ENCODE measurements at places on chromosomes 7 and 10.
A peak's percentile ranks its signal among the peaks of the same experiment; 100 is the strongest.

DNA sequence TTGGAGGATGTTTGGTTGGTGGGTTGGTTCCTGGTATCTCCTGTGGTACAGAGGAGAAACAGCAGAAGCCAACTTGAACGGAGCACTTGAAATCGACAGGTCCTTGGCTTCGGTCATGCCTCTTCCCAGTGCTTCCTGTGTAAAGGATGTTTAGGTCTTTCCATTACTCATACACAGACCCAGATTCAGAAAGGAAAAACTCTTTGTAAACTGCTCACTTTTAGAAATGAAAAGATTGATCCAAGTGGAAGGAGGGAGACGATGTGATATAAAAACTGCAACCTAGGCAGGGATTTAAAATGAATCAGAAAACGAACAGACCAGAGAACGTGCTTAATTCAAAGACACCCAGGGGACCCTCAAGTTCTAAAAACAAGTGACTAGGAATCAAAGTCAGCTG is 338.4 kb downstream of the GALNT17 start:
- DNase-seq: no peak

GRCh38 chr10:21203473-21204107 is 306.5 kb upstream of the NEBL start:
- DNase-seq: no peak

- DNase-seq: no peak
Observed at GRCh38 chr7:108723381-108723814, 153.7 kb downstream of the DNAJB9 start.

DNA sequence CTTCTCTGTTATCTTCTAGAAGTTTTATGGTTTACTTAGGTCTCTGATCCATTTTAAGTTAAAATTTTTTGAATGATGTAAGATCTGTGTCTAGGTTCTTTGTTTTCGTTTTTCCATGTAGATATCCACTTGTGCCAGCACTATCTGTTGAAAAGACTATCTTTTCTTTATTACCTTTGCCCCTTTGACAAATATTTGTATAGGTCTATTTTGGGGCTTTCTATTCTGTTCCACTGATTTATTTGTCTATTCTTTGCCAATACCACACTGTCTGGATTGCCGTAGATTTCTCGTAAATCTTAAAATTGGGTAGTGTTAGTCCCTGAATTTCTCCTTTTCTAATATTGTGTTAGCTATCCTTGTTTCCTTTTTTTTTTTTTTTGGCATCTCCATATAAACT is 71.4 kb upstream of the PDSS1 start:
- no peak for DNase-seq

DNA sequence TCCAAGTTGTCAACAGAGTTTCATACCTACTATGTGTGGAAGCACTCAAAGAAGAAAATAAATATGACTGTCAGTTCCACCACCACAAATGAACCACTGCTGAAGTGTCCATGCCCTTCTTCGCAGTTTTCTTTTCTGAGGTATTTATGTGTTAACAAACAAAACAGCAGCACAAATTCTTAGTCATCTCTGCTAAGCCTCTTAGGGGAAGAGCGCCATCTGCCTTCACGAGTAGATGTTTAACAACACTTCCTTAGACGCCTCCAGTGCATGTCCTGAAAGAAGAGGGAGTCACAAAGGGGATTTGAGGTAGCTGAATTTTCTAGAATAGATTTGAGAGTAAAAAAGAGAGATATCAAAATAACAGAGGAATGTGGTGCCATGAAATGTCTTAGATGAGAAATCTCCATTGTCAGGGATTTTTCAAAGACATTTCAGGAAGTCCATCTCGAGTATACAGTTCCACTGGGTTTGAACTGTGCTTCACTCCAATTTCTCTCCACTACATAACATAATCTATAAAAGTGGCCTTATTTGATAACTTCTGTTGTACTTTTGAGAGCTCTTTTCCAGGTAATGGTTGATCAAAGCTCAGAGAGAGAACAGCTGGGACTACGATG is 775.3 kb upstream of the POM121L12 start:
- no peak for DNase-seq

DNA sequence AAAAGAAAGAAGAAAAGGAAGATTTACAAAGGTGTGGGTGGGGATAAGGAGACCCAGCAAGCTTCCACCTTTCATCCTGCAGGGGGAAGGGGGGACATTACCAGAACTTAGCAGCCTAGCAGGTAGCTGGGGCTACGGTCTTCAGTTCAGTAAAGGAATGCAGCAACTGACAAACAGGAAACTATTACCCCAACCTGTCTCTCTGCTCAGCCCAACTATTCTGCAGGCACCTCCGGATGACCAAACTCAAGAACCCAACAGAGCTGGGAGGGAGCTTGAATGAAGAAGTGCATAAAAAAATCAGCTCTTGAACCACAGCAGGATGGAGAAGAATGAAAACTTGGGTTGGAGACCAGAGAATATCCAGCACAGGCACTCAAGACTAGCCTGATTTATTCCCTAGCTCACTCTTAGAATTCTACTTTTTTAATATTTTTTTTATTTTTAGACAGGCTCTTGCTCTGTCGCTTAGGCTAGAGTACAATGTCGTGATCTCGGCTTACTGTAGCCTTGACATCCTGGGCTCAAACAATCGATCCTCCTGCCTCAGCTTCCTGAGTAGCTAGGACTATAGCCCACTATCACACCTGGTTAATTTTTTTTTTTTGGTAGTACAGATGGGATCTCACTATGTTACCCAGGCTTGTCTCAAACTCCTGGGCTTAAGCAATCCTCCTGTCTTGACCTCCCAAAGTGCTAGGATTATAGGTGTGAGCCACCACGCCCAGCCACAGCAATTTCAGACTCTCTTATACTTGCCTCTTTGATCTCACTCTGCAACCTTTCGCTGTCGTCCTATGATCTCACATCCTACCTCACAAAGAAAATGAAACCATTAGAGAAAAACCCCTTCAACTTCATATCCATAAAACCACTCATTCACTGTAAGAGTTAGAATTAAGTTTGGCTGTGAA is 18.5 kb upstream of the C10orf67 start:
- no peak for DNase-seq

GRCh38 chr10:5040010-5040673 is 36.5 kb upstream of the AKR1C2 start:
- no peak for DNase-seq

DNA sequence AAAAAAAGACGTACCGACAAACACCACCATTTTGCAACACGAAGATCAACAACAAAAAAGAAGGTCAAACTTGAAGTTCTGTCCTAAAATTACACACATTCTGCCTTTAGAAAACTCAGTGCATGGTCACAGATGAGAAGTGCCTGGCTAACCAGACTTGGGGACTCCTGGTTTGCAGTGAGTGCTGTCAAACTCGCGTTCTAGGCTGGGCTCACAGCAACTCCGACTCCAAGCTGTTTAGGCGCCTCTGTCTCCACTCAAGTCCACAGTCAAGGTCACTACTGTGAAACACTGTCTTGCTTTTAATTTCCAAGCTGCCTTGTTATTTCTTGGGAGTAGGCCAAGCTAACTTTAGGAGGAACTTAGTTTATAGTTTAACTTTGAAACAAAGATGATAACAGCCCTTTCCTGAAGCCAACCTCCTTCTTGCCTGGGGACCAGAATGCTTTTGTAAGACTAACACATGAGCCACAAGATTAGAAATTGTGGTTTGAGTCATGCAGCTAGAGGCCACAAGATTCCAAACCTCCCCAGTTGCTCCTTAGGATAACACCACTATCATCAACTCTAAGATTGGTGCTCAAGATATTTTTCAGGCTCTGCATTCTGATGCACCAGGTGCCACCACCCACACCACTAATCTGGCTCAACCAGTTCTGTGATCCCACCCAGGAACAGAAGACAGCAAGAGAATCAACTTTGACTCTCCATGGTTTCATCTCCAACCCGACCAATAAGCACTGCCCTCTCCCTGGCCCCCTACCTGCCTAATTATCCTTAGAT is 1.1 kb upstream of the DNAAF5 start:
- no peak for DNase-seq

DNA sequence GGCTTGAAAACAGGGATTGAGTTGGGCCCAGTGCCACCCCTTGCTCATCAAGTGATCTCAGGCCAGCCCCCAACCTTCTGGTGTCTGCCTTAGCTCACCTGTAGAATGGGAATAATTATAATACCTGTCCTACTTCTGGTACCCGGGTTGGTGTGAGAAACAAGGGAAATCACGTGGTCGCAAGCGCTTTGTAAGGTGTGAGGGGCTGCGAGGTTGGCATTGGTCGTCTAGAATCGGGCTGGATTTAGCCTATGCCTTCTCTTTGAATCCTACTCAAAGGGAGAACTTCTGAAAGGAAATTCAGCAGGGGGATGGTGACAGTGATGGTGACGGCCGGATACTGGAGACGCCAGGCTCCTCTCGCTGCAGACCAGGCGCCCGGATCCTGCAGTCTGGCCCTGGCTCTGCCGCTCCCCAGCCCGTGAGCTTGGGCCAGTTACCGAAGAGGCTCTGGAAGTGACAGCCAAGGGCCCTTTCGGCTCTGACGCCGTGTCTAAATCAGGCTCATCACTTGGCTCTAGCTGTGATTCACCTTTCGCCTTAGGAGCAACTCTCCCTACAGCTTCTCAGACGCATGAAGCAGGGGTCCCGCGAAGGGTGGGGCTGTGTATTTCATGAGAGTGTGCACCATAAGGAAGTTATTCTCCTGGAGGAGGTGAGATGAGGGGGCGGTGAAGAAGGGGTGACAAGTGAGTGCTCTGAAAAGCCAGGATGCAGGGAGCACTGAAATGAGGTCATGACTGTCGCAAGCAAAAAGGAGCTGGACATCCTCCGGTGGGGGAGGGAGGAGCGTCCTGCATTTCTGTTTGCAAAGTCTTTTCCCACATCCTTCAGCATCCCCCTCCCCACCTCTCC is 4.0 kb upstream of the CREB5 start:
- no peak for DNase-seq

GRCh38 chr7:92833766-92834506 is 2.4 kb downstream of the CDK6 start:
- DNase-seq: no peak

GRCh38 chr7:24587853-24588252 is 14.6 kb downstream of the PALS2 start:
- DNase-seq: peak; percentile 33

DNA sequence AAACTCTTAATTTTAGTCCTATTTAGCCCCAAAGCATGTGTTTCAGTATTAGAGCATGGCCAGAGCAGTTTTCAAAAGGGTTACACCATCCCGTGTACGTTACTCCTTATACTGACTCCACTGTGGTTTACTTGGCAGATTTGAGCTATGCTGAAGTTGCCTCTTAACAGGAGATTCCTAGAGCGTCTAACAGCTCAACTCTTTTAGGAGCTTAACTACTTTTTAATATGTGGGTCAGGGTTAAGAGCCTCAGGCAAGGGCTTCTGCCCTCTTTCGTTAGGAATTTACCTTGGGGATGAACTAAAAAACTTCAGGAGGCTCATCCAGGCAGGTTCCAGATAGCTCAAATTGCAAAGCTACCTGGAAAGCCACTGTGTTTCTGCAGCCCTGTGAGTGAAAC is 674.8 kb upstream of the C7orf33 start:
- no peak for DNase-seq

- no peak for DNase-seq
Observed at GRCh38 chr10:107740962-107741690, 576.6 kb upstream of the SORCS1 start.

DNA sequence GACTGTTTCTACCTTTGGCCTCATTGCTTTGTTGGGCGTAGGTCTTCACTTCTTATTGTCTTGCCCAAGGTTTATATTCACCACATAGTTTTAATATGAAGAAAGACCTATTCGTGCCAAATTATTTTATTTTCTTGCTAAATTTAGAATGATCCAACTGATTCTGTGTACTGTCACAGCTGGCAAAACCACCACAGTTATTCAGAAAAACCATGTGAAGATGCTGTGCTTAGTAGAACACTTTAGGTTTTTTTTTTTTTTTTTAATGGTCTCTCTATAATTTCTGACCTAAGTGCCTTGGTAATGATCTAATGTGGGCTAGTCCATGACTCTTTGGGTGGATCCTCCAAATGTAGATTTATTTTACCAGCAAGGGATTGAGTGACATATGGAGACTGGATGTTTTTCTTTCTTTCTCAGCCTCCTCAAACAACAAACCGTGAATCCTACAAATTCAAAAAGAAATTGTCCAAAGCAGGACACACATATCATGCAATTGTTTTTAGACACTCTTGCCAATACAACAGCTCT is 243.8 kb downstream of the DYNC1I1 start:
- DNase-seq: no peak

- DNase-seq: no peak
Observed at GRCh38 chr7:12954380-12955033, 267.1 kb downstream of the ARL4A start.

DNA sequence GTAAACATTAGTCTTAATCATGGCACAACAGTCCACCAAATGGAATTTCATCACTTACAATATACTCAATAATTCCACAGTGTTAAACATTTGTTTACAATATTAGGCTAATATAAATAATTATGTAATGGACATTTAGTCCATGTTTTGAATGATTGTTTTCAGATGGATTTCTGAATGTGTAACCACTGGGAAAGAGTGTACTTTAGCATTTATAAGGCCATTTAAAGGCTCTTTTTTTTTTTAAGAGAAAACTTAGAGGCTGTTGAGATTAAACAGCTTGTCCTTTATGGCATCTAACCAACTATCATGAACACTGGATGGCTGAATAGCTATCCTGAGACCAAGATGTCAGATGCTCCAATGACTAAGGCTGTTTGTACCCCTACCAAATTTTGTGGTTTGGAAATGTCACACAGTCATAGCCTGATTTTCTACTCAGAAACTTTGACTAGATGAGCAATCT is 248.3 kb upstream of the GLI3 start:
- DNase-seq: no peak

GRCh38 chr7:45511721-45512597 is 62.2 kb upstream of the ADCY1 start:
- DNase-seq: no peak

- DNase-seq: peak; percentile 9
Observed at GRCh38 chr7:24381894-24382505, 98.0 kb downstream of the NPY start.

DNA sequence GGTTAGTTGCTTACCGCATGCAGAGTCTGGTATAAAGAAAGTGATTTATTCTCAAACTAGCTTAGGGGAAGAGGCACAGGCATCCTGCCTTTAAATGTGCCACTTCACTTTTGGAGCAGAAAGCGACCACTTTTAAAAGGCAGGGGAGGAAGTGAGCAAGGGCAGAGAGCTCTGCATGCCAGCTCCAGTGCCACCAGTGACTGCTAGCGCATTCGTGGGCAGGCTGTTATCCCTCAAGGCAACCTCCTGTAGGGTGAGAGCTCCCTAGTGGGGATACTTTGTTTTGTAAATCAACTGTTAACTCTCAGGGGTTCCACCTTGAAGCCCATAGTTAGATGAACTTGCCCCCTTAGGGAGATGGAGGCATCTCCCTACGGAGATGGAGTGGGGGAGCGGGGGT is 29.4 kb upstream of the GRB10 start:
- no peak for DNase-seq

- DNase-seq: no peak
Observed at GRCh38 chr7:50685135-50686065, 97.3 kb downstream of the GRB10 start.

Measured in NCI-H1105 (cell line).